ENCODE measurements at places on chromosomes 13 and 19.

- DNase-seq = no peak
Observed at GRCh38 chr19:4067396-4068046, 822 bp upstream of the ZBTB7A start.

GRCh38 chr19:47499371-47499770 is 15.4 kb upstream of the KPTN start:
- no peak for DNase-seq

DNA sequence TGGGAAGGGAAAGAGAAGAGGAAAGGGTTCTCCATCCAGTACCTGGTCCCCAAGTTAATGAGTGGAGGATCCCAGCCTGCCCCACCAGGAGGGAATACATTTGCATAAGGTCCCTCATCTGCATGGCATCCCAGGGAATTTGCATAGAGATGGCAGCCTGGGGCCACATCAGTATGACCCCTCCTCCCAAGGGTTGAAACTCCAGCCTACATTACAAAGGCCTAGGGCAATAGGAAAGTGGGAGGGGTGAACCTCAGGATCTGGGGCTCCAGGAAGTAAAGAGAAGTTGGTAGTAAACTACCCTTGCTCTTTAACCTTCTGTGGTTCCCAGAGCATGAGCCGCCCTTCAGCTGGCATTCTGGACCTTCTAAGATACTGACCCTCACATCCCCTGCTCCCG is 6.8 kb upstream of the NECTIN2 start:
- DNase-seq = no peak

- DNase-seq = no peak
Observed at GRCh38 chr13:103289681-103290080, 223.5 kb upstream of the SLC10A2 start.

DNA sequence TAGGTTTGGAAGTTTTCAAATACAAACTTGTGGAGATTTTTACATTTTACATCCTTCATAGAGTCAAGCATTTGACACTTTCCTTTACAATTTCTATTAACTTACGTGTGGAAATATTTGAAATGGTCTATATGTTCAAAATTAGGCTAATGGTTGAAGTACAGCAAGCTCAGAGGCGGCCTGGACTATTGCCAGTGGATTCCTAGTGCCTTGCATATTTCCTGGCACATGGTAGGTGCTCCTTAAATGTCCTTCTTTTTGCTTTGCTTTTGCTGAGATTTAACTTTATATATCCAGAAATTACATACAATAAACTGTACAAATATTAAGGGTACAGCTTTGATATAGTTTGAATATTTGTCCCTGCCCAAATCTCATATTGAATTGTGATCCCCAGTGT is 93.9 kb downstream of the UBL3 start:
- no peak for DNase-seq

GRCh38 chr13:110649551-110649950 is 34.2 kb downstream of the NAXD start:
- no peak for DNase-seq

- DNase-seq = no peak
Observed at GRCh38 chr13:39037410-39037879, 444 bp downstream of the PROSER1 start.

DNA sequence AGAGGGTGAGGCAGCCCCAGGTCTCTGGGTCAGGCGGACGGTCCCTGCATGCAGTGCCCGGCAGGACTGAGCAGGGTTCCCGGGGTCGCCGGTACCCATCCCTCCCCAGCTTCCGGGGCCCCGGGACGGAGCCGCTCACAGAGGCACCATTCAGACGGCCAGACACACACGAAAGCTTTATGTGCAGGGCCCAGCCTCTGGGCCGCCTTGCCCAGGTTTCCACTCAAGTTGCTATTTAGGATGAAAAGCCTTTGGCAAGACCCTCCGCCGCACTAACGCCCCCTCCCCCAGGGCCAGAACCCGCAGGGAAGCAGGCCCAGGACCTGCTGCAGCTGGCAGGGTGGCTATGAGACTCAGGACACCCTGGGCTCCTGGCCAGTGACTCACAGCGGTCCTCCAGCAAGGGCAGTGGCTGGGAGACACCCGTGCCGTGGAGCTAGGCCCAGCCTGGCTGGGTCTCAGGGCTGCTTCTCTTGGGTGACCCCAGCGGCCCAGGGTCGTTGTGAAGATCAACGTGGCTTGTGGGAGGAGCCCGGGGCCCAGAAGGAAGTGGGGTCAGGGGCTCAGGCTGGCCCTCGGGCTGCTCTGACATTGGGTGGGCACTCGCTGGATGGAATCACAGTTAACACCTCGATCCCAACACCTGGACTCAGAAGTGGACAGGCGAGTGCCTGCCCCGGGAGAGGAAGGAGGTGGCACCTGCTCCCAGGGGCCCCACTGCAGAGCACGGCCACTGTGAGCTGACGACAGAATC is 4.8 kb downstream of the C19orf25 start:
- no peak for DNase-seq

- DNase-seq = no peak
Observed at GRCh38 chr13:30810261-30810701, 74.9 kb downstream of the ALOX5AP start.

- DNase-seq = no peak
Observed at GRCh38 chr13:101979825-101980224, 422.0 kb downstream of the FGF14 start.

GRCh38 chr13:66829803-66830202 is 400.3 kb downstream of the PCDH9 start:
- DNase-seq = no peak

DNA sequence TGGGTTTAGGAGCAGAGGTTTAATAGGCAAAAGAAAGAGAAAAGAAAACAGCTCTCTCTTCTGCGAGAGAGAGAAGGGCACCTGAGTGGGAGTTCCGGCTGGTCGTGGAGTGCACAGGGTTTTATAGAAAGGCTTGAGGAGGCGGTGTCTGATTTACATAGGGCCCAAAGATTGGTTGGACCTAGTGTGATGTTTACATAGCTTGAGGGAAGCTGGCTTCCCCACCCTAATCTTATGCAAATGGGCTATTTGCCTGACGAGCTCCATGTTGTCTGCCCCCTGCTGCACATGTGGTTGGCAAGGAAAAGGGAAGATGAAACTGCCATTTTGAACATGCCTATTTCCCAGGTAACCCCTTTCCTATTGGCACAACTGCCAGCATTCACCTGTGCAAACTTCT is 21.5 kb upstream of the MEDAG start:
- no peak for DNase-seq

GRCh38 chr13:32889986-32890565 is 126.1 kb upstream of the KL start:
- no peak for DNase-seq

- no peak for DNase-seq
Observed at GRCh38 chr13:111474136-111475002, 153.9 kb downstream of the TEX29 start.

DNA sequence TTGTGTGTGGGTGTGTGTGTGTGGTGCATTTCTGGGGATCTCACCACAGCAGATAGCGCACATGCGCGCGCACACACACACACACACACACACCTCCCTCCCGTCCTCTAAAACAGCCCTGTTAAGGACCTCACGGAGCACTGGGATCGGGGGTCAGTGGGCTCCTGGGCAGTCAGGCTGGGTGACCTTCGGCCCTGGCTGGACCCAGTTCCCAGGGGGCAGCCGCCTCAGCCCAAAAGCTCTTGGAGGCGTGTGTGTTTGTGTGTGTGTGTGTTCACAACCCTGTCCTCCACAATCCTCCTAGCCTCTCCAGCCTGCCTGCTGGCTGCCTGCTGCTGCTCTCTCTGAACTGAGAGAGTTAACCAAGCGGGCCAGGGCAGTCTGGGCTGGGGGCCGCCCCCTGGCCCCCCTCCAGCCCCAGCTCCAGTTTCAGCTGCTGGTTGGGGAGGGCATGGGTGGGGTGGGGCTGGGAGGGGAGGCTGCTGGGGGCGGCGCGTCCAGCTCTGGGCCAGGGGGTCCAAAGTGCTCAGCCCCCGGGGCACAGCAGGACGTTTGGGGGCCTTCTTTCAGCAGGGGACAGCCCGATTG is at the start of gene FXYD1:
Gene FXYD1 (plus strand): TSS at position 520 of the 588 bp plus-strand sequence. CDS start 1,256 bp downstream, outside the sequence.
- DNase-seq = no peak

- no peak for DNase-seq
Observed at GRCh38 chr13:61252213-61252612, 163.4 kb downstream of the PCDH20 start.

GRCh38 chr13:21208652-21209154 is 32.2 kb downstream of the MRPL57 start:
- DNase-seq = no peak

GRCh38 chr13:28273919-28274318 is 135.6 kb downstream of the PAN3 start:
- no peak for DNase-seq

All from HL-60 (cell line).